Activated T-cell treated with anti-CD3 and anti-CD28 coated beads, Interleukin-2, amount 50 U/mL, for 24 hours (primary cell): ENCODE measurements at places on chromosomes 2 and 18.

- DNase-seq, result no peak
Observed at GRCh38 chr2:168466834-168467565, 10.9 kb downstream of the CERS6 start.

DNA sequence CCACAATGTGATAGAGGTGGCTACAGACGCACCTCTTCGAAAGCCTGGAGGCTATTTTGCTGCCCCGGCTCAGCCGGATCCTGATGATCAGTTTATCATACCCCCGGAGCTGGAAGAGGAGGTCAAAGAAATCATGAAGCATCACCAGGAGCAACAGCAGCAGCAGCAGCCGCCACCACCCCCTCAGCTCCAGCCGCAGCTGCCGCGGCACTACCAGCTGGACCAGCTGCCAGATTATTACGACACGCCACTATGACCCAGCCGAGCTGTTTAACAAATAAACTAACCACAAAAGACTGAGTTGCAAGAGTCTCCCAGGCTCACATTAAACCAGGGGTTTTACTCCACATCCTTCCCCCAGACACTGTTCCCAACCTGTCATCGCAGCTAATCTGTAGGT is 263.8 kb downstream of the PHLPP1 start:
- no peak for DNase-seq

- no peak for DNase-seq
Observed at GRCh38 chr2:52465287-52465686, 1302.3 kb upstream of the CHAC2 start.

GRCh38 chr2:9895669-9896590 is 52.7 kb downstream of the TAF1B start:
- no peak for DNase-seq

DNA sequence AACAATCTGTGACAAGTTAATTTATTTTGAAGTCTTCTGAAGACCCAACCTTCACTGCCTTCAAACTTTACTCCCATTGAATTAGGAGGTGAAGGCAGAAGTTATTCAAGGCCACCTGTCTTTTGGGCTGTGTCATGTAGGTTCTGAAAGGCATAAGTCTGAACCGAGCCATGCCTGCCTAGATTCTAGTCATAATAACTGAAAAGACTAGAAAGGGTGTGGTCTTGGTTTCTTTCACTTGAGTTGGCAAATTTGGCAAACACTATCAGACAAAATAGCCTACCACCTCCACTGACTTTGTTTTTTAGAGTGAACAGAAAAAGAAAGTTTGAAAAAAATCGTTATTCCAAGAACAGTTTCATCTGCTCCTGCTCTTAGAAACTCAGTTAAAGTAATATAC is 38.4 kb downstream of the PPM1B start:
- DNase-seq, result no peak

DNA sequence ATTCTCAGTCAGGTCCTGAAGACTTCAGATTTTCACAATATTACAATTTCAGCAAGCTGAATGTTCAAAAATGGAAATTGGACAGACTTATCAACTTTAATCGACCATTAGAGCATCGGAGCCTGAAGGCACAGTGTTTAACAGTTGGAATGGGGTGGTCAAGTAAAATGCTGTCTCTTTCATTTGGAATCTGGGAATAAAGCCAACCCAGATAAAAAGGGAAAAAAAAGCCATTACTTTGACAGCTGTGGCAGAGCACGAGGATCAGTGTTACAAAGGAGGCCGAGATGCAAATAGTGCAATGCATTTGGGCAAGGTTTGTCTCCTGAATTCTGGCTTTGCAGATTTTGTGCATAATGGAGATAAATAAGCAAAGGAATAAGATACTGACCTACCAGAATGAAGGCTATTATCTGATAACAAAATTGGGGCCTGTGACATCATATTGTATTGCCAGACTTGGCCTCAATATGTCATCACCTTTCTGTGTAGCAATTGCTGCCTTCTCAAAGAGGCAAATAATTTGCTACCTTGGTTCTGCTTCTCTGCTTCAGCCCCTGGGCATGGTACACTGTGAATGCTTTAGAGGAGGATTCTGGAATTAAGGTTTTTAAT is 277.5 kb upstream of the KLHL29 start:
- DNase-seq, result no peak

DNA sequence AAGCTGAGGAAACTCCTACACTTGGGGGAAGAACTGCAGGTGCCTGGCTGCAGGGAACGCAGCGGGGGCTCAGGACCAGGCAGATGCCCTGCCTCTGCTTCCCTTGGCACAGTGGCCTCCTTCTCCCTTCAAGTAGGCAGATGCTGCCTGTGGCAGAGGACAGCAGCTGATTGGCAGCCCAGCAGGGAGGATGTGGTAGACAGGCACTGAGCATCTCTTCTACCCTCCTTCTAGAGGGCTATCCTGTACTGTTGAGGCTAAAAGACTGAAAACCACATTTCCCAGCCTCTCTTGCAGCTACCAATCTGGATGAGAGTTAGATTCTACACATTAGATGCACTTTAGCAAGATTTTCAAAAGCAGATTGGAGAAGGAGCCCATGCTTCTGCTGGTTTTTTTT is 105.7 kb downstream of the MSH2 start:
- no peak for DNase-seq

DNA sequence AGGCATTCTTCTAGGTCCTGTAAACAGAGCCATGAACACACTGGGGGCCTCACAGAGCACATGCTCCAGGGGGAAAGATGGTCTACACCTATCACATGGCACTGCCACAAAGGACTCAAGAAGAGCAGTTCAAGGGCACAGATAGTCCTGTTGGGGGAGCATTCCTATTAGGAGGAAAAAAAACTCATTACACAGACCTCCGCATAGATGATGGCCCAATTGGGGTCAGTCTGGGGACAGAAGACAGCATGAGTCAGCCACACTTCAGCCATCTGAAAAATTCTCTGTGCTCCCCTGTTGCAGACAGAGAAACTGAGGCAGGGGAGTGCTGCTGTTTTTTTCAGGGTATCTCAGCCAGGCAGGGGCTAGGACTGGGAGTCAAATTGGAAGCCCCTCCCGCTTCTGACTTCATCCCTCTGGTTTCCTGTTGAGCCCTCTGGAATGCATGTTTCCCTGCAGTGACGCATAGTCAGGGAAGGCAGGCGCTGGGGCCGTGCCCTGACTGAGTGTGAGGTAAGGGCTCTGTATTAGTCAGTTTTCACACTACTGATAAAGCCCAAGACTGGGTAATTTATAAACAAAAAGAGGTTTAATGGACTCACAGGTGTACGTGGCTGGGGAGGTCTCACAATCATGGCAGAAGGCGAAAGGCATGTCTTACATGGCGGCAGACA is 67.9 kb downstream of the RHOB start:
- no peak for DNase-seq

- DNase-seq, result no peak
Observed at GRCh38 chr2:222756362-222756831, 84.9 kb downstream of the MOGAT1 start.

DNA sequence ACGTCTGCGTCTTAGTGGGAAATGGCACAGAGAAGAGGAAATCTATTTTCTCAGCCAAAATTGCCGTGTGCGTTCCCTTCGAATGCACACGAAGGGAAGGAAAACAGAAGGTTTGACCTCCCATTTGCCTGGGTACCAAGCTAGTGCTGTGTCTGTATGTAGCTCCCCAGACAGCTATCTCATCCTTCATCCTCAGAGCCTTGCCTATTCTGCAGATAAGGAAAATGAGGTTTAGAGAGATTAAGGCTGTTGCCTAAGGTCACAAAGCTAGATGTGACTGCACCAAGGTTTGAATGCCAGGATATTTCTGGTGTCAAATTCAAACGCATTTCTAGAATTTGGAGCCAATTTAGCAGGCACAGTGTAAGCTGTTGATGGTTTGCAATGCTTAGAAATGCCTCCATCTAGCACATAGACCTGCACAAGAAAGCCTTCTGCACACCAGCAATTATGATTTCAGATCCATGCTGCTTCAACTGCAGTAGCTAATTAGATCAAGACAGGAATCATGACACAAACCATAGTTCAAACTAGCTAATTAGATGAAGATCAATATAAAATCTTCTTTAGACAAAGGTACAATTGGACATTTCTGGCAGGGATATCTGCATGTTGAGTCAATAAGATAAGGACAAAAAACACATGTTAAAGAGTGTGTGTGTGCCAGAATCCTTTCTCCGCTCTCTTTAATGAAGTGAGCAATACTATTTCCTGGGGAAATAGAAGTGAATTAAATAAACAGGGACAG is 115.1 kb downstream of the CMPK2 start:
- DNase-seq, result no peak

GRCh38 chr2:239194731-239195317 is 206.0 kb downstream of the HDAC4 start:
- peak; percentile 16 for DNase-seq

GRCh38 chr2:150495993-150496627 is 8.6 kb upstream of the RND3 start:
- no peak for DNase-seq

- peak; percentile 38 for DNase-seq
Observed at GRCh38 chr2:224520064-224520463, 65.1 kb downstream of the CUL3 start.

GRCh38 chr2:136139631-136140030 is 21.7 kb upstream of the CXCR4 start:
- no peak for DNase-seq

- DNase-seq, result no peak
Observed at GRCh38 chr18:44733069-44733753, 52.5 kb downstream of the SETBP1 start.

DNA sequence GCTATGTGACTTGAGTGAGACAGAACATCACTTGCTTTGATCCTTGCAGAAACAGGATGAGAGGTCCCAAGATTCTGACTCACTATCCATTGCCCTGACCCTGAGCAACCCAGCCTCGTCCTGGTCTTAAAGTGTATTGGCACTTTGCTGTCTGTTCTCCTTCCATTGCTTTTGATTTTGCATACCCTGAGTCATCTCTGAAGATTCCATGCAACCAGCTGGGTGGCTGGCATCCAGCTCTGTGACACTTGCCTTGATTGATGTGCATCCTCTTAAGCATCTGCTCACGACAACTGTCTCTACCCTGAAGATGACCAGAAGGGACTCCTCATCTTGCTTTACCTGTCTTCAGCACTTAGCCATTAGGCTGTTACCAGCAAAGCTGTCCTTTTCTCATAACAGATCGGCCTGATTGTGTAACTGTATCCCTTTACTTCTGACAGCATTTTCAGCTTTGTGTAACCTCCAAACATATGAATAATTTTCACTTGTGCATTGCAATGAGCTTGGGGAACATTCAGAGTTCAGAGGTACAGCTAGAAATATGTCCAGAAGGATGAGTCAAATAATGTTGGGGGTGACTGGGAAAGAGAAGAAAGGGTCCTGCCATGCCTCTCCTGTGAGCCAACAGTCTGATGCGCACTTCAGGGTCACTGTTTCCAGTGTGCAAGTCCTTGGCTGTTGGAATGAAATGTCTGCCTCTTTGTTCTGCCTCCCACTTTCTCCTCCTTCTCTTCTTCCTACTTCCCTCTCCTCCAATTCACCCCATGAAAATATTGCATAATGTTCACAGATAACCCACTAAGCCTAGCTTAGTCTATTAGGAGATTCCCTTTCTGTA is 249.7 kb upstream of the OSR1 start:
- no peak for DNase-seq

DNA sequence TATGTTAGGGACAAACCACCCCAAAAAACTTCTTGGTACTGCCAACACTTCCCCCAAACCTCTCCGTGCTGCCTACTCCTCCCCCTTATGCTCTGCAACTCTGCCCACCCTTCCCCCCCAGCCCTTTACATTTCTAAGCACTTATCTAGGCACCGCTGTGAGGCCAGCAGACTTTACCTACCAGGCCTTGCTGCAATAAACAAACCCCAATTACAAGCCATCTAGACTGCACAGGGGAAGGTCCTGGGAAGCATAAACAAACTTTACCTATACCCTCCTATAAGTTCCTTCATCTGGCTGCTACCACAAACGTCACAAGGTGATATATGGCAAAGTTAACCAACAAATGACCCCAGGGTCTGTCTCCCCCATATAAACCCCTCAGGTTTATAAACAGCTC is 259.4 kb upstream of the GULP1 start:
- DNase-seq, result no peak

DNA sequence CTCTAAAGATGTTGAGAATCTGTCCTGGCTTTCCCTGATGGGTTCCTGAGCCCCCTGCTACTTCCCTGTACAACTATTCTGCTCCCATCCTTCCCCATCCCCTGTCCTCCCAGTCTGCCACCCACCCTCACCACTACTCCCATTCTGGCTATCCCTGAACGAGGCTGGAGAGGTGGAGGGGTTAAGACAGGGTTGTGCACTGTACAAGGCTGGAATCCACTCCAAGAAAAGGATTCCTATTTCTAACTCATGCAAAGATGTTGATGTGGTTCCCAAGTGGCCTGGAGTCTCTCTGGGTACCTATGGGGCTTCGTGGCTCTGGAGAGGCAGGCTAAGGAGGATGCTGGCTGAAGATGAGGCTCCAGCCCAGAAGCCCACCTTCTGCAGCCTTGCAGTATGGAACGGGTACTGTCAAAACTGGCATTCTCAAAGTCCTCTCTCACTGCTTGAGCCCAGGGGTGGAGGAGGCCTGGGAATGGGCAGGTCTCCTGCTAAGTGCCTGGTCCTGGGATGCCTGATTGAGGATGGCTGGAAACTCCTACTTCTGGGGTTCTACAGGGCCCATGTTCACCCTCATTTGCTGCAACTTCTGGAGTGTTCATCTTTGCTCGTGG is 1.3 kb upstream of the FEV start:
- DNase-seq, result no peak

DNA sequence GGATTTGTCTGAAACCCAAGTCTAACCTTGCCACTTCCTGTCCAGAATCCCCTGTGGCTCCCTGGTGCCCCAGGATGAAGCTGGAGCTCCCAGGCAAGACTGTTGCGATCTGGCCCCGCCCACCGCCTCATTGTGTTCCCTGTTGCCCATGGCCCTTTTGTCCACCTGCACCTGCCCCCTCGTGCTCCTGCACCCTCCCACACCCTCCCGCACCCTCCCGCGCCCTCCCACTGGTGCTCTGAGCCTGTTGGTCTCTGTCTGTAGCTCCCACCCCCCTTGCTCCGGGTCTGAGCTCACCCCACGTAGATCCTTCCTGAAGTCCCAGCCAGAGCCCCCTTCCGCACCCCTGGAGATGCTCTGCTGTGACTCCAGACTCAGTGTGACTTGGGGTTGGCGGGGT is 244.4 kb downstream of the ATAD2B start:
- DNase-seq, result no peak

GRCh38 chr18:54147439-54147838 is 77.0 kb downstream of the MBD2 start:
- no peak for DNase-seq

DNA sequence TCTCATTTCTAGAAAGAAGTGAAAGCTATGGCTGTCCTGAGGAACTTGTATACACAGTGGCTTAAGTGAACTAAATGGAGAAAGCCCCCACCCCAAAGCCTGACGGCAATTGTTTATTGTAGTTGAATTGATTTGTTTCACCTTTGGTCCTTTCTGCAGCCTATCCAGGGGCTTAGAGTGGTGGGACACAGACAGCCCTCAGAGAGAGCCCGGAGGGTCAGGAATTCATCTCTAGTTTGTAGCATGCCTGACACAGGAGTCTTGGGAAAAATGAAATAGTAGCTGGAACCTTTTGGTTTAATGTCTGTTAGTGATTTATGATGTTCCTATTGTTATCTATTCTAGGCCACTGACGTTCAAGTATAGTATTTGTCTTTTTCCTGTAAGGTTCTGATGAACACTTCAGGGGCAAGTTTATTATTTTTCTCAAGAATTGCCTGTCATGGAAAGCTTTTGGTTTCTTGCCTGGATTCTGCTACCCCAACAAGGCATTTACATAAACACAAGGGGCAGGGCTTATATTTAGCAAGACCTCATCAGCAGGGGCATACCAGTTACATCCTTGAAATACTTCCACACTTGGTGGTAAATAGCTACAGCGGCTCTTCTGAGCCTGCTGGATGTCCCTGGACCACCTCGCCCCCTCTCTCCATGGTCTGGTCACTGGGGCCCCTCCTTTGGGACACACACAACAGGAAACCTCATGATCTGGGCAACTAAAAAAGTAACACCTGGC is 44.4 kb downstream of the KCNE4 start:
- no peak for DNase-seq
